ENCODE measurements at places on chromosomes 3 and 15.

DNA sequence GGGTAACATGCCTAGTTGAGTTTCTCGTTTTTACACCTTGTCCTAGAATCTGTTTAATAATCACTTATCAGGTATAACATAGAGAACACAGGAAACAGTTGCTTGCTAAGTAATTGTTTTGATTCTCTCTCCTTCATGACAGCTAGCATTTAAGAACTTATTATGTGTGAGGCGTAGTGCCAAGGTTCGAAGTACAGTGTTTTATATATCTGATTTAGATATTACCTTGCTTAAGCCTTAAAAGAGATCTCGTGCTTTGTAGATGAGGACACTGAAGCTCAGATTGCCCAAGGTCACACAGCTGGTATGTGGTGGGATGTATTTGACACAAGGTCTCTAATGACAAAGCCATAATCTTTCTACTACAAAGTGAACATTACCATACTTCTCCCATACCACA is 29.0 kb upstream of the IFT57 start:
- no peak for DNase-seq

GRCh38 chr15:73704869-73705645 is 20.9 kb downstream of the CD276 start:
- DNase-seq, result peak; percentile 37

- no peak for DNase-seq
Measured at GRCh38 chr15:52154896-52155865, 36.0 kb downstream of the GNB5 start.

- DNase-seq, result peak; percentile 37
Measured at GRCh38 chr3:46923559-46924350, 46.2 kb downstream of the PTH1R start.

DNA sequence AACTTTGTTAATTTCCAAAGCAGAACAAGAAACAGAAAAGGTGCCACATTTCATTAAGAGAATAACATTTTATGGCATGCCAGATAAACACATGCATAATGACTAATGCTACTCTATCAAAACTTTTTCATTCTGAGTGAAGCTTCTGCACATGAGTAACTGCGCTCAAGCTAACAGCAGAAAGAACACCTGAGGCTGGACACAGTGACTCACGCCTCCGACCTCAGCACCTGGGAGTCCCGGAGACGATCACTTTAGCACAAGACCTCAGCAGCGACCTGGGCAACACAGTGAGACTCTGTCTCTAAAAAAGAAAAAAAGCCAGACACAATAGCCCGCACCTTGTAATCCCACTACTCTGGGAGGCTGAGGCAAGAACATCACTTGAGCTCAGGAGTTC is 70.6 kb downstream of the ACAP2 start:
- DNase-seq, result no peak

- DNase-seq, result no peak
Measured at GRCh38 chr15:40097968-40098476, 10.7 kb downstream of the BMF start.

DNA sequence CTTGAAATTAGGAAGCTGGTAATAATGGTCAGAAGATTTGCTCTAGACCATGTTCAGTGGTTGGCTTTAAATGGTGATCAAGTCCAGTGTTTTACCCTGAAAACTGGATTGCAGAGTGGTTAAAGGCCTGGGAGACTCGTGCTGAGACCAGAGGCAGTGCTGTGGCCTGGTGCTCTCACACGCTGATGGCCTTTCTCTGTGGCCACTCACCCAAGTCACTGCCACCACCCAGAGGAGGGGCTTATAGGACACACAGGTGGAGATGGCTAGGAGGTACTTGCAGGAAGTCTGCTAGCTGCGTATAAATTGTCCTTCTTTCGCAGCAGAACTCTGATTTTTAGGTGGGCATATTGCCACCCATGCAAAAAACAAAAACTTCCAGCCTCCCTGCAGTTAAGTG is 6.2 kb upstream of the EHD4 start:
- no peak for DNase-seq

DNA sequence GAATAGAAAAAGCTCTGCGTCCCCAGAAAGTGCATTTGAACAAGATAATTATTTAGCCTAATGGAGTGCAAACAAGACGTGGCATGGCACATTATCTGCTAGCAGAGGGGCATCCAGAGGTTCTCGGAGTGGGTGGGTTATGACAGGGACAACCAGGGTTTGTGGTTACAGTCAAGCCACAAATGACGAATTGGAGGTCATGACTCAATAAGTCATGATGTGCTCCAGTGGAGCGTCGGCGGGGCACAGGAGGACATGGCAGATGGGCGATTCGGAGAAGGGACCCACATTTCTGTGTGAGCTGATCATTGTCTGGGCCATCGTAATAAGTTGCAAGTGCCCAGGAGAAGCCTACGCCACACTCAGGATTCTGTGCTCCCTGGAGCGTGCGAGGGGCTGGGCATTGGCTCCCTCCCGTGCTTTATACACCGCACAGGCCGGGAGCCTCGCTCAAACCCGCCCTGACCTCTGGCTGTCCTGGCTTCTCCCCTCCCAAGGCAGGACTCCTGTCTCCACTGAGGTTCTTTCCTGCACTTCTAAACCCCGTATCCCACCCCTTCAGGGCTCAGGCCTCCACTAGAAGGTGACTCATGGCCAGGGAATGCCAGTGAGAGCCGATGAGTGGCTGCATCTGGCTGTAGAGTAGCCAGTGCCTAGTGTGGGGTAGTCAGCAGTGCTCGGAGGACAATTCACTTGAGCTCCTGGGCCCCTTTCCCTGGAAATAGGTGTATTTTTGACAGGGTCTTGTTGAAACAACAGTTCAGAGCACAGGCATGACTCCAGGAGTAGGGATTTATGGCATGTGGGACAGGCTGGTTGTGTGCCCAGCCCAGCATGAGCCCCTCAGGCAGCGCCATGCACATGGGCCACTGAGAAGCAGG is 67.4 kb downstream of the GRIP2 start:
- peak; percentile 91 for DNase-seq
